NCI-H1694 (cell line): ENCODE measurements at places on chromosomes 2 and 18.

DNA sequence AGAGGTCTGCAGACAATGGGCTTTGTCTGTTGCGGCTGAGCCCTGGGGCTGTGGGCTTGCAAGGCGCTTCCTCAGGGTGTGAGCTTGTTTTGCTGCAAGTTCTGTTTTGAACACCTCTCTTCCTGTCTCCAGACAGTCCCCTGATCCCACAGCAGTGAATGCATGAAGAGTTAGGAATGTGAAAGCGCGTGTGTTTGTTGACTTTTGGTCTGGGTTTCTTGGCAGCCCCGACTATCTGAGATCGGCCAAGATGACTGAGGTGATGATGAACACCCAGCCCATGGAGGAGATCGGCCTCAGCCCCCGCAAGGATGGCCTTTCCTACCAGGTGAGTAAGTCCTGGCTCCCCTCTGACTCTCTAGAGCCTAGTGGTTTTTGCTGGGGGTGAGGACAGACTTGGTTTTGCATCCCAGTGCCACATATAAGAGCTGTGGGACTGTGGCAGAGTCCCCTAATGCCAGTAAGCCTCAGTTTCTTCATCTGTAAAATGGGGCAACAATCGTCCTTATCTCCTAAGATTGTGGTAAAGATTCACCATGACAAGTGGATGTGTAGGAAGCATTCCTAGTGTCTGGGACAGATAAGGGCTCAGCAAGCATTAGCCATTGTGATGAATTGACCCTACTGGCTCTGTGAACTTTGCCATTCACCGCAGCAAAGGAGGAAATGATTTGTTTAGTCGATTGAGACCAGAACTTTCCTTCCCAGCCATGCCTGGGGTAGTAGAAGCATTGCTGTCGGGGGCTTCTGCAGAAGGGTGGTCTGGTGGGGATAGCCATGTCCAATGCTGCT is 3.0 kb downstream of the LBH start:
- DNase-seq = no peak

DNA sequence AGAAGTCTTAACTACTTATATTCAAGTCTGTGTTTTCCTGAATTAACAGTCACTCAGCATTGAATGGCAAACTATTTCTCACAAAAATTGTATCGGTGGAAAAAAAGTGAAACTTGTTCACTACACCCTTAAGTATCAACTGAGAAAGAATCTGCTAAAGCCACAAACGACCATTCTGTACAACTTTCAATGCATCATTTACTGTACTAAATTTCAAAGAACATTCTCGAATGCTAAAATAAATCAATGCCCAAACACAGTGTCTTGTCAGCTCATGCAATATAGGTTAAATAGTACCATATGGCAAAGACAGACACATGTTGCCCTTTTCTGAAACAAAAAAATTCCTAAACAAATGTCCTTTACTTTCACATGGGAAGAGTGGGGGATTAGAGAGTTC is 9.0 kb downstream of the ZNF516 start:
- no peak for DNase-seq

DNA sequence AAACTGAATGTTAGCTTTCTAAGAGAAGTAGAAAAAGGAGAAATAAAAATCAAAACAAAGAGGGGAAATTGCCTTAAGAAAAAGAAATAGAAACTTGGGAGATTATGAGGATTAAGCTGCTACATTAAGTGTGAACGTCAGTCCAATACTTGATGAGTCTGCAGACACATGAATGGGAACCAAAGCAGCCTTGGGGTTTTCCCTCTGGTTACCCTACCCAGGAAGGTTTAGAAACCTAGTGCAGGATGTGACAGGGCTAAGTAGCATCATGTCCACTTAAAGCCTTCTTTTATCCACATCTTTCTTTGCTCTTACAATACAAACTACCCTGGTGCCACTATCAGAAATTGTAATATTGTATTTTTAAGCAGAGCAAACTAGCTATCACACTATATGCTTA is 22.3 kb downstream of the SLC35F5 start:
- DNase-seq = no peak

GRCh38 chr18:35581898-35582641 is 530 bp downstream of the GALNT1 start:
- no peak for DNase-seq

DNA sequence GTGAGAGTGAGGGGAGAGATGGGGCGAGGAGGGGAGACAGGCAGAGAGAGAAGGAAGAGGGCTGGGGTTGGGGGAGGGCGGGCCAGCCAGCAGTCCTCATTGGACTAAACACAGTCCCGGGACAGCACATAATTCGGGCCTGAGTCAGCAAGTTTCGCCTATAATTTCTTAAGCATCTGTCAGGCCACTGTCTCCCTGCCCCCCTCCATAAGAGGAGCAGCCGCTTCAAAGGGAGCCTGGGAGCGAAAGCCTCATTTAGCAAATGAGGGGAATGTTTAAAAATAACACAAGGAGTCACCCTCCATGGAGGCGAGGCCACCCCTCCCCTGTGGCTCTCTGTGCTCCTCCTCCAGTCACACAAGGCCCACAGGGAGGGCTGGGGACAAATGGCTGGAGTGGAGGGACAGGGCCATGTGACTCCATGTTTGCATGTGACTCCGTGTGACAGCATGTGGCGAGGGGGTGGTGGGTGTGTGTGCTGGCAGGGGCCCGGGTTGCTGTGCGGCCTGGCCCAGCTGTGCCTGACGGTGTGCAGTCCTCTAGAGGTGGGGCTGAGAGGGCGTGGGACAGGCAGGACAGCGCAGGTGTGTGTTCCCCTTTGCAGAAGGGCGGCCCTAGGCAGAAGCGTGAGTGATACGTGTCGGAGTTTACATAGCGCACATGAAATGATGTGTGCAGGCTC is 162.4 kb downstream of the CELF4 start:
- DNase-seq = peak; percentile 72

DNA sequence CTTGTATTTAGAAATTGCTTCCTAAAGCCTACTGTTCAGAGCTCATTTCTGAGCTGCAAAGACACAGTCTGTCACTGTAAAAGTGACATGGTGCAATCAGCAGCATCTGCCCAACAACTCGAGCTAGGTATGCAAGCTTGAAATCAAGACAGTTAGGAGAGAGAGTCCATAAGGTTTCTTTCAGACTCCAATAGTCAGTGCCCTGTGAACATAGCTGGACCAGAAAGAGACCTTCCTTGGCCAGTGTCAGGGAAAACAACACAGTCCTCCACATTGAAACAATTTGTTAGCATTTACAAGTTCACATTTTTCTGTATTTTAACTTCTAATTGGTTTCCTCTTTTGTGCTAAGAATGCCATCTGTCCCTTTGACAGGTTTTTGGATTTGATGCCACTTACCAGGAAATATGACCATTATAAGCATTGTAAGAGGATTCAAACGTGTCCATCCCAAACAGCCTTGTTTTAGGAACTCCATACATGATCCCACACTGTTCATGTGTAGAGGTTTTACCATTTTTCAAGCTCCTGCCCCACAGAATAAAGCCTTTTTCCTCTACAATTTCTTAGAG is 8.9 kb upstream of the MYCN start:
- peak; percentile 63 for DNase-seq

DNA sequence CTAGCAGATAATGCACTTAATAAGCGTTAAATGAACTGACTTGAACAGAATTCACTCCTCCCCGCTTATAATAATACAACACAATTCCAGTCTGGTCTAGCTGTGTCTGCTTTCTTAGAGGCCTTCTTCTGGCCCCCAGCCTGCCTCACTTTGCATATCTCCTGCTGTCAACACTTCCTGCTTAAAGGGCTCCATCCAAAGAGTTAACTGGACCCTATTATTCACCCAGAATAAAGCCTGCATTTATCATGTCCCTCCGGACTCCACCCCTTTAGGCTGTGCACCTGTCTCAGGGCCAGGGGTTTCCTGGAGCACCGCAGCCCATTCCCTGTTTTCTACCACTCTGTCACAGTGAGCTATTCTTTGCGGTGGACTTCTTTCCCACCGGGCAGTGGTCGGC is 292.8 kb upstream of the FBXO11 start:
- no peak for DNase-seq

DNA sequence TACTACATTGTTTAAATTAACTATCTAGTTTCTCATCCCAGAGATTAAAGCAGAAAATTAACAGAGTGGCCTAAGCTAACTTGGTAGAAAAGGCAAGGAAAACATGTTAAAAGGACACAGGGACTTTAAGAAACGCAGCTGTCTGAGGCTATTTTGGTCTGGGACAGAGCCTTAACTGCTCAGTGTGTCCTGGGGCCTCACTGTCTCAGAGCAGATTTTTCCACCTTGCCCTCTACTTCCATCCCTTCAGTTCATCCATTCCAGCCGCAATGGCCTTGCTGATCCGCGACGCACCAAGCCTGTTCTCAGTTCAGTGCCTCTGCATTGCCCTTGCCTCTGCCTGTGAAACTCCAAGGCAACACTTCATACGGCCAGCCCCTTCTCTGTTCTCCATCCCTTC is 114.9 kb upstream of the OSR1 start:
- no peak for DNase-seq

DNA sequence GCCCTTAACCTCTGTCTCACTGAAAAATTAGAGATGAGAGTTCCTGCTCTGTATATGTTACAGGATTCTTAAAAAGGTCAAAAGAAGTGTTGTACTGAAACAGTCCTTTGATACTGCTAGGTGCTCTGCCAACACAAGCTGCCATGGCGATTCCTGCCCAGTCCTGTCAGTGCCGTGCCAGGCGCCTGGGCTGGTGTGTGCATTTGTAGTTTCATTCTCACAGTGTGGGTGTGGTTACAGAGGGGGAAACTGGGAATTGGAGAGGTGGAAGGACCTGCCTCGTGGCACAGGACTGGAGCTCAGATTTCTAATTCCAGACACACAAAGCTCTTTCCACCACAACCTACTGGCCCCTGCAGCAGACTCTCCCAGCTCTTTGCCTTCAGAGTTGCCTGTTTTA is 122.3 kb upstream of the RAB6C start:
- DNase-seq = no peak

GRCh38 chr2:181289698-181290097 is 167.5 kb upstream of the ITGA4 start:
- DNase-seq = no peak

DNA sequence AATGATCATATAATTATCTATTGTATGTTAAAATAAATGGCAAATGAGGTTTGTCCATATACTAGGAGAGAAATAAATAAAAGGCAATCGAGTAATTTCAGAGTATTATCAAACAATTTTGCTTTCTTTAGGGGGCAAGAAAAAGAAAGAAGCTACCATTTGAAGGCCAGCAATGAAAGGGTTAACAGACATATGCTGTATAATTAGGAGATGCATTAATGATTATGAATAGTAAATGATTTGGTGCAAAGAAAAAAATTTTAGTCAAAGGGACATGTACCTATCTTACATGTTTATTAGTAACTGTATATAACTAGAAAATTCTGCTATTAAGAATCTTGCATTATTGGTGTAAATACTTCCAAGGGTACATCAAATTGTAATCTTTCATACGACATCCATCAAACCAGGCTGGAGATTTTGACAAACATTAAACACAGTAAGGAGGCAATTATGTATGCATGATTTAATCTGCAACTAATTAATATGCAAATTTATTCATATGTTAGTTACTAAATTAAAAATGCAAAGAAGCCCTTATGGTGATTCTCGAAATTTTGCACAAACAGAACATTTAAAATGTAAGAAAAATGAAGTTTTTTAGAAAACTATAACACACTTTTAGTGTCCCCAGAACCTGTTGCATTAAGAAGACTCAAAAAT is 251.4 kb downstream of the TCF4 start:
- no peak for DNase-seq

DNA sequence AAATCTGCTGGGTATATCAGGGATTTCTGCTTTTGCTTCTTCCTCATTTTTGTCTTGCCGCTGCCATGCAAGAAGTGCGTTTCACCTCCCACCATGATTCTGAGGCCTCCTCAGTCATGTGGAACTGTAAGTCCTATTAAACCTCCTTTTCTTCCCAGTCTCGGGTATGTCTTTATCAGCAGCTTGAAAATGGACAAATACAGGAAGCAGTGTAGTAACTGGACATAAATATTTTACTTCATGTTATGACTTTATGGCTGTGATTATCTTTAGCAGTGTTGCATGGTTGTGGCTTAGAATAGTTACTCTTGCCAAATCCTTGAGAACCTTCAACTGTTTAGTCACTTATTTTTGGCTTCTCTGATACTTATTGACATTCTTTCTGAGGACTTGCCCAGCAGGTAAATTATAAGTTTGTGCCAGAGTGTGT is 66.2 kb upstream of the DLX2 start:
- no peak for DNase-seq

GRCh38 chr2:200788121-200788718 is 23.5 kb upstream of the BZW1 start:
- DNase-seq = no peak

DNA sequence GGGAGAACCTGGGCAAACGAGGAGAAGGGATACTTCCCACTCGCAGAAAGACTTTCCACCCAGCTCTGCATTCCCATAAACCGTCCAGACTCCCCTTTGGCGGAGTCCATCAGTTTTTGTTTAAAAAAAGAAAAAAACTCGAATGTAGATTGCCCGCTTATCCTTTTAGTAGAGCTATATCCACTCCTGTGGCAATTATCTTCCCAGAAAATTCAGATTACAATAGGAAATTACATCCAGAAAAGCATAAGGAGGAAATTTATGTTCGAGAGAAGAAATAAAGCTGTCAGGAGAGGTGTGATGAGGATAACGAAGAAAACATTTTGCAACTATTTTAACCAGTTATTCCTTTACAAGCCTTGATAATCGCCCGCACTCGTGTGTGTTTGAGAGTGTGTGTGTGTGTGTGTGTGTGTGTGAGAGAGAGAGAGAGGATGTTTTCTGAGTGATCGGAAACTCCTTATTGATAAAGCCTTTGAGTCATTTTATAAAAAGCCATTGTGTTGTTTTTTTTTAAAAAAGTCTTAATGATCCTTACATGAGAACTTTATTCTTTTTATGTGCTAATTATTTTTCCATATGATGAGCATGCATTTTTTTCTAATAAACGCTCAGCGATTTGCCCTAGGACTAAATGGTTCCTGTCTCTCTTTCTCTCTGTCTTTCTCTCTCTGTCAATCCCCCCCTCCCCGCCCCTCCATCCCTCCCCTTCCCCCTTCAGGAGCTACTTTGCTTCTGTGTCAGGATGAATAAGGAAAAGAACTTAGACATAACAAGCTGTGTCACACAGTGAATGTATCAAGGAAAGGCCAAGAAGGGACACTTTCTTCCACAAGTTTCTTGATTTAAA is 1.1 kb upstream of the PPP3R1 start:
- DNase-seq = peak; percentile 34

- DNase-seq = no peak
These were observed 72.3 kb upstream of the RBBP8 start for GRCh38 chr18:22860807-22861206.

GRCh38 chr2:57549642-57550102 is 496.9 kb upstream of the VRK2 start:
- DNase-seq = peak; percentile 46

DNA sequence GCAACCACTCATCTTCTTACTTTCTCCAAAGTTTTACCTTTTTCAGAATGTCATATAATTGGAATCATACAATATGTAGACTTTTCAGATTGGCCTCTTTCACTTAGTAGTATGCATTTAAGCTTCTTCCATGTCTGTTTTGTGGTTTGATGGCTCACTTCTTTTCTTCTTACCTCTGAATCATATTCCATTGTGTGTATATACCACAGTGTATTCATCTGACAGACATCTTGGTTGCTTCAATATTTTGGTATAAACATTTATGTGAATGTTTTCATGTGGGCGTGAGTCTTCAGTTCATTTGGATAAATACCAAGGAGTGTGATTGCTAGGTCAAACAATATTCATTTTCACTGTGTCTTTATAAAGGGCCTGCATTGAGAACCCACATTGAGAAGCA is 136.1 kb upstream of the NOSTRIN start:
- no peak for DNase-seq

GRCh38 chr18:73340135-73340977 is 472.6 kb upstream of the NETO1 start:
- no peak for DNase-seq
